Activated T-helper 17 cell treated with anti-CD3 and anti-CD28 coated beads, Interleukin-2, amount 50 U/mL, for 72 hours (primary cell): ENCODE measurements at places on chromosomes 13 and 19. TPM values are rescaled to one million over a fixed set of nuclear protein-coding genes. Genes with fewer than 3 reads are reported as not detected.

GRCh38 chr13:31431722-31432137 is 232.0 kb downstream of the B3GLCT start:
- ATAC-seq: peak; percentile 45

Gene NCR1
- not detected for total RNA-seq

- ATAC-seq: no peak
These were observed 162.5 kb downstream of the OLFM4 start for GRCh38 chr13:53191091-53191490.

- no peak for ATAC-seq
These were observed 140.9 kb downstream of the TBC1D4 start for GRCh38 chr13:75341028-75341427.

GRCh38 chr13:25806264-25806974 is 245.4 kb downstream of the SHISA2 start:
- peak; percentile 92 for ATAC-seq

- ATAC-seq: peak; percentile 6
These were observed 508 bp upstream of the ZNF44 start for GRCh38 chr19:12295191-12295590.

DNA sequence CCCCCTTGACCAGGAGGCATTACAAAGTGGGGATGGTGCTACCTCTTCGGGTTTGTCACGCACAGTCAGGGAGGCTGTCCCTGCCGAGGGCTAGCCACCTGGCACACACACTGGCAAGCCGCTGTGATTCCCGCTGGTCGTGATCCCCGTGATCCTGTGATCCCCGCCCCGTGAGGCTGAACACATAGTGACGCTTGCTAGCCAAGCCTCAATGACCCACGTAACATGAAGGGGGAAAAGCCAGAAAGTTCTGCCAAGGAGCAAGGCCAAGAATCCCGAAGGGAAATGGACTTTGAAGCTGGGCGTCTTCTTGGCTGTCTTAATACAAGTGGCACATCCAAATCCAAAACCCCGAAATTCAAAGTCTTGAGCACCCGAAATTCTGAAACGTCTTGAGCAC is 13.7 kb downstream of the LDLR start:
- ATAC-seq: no peak

- peak; percentile 72 for ATAC-seq
These were observed 36.3 kb downstream of the ELF1 start for GRCh38 chr13:40982772-40983171.
